NCI-H1930 (cell line): ENCODE measurements at places on chromosomes 3 and 15.

GRCh38 chr3:14439501-14440167 lies 37.2 kb downstream of the SLC6A6 start:
- peak; percentile 30 for DNase-seq

- no peak for DNase-seq
Measured at GRCh38 chr3:177438596-177439220, 241.4 kb upstream of the TBL1XR1 start.

DNA sequence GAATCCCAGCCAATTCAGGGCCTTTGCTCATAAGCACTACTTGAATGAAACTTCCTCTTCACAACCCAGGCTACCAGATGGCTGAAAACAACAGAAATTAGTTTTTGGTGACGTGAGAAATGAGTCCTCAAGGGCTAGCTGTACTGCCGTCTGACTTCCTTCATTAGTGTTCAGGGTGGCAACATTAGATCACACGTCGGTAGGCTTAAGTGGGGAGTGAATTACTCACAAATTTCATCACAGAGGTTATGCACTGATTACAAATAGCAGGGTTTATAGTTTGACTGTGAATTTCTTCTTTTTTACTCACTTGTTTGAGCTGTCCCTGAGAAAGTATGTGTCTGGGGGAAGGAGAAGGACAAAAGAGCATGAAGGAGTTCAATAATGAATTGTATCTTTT lies 397.2 kb downstream of the GAP43 start:
- no peak for DNase-seq

DNA sequence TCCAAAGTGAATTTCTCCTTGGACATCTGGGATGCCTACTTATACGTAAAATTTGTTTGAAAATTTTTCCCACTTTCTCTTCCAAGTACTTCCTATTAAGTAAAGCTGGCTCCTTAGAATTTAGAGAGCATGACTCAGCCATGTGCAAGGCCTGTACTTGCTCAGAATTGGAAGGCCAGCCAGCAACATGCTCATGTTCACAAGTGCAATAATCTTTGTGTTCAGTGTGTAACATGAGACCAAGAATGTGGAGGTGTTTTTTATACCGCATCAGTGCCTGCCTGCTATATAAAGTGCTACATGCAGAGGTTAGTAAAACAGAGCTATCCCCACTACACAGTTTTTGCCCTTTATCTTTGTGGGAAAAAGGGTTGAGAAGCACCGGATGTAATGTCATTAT lies 151.9 kb upstream of the FEZF2 start:
- no peak for DNase-seq

DNA sequence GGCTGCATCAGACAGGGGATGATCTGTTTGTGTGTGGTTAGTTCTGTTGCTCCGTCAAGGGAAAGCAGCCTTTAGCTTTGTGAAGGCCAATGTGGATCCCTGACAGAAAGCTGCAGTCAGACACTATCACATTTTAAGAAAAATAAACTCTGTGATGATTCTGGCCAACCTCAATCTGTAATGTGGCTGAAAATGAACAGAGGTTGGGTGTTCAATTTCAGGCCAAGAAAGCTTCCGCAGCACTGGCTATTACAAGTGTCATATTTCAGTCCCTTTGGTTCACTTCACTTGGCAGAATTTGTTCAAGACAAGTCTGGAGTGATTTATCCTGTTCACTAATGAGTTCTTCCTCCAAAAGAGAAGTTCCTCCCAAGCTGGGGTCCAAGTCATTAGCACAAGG lies 571.8 kb upstream of the IL12A start:
- no peak for DNase-seq

DNA sequence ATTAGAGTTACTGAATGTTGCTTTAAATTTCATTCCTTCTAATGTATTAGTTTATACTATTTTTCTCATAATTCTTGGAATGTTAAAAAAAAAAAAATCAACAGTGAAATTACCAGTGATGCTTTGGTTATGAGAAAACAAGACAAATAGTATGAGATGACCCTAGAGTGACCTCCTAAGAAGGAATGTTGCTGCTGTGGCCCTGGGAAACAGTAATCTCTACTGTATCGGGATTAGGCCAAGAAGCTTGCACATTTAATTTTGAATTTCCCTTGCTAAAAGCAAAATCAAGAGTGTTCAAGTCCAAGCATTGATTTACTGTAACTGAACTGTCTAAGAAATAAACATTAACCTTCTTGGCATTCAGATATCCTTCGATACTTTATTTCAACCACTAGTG lies 18.1 kb downstream of the TOPBP1 start:
- DNase-seq = no peak

GRCh38 chr3:117252651-117253050 lies 543.1 kb downstream of the TUSC7 start:
- no peak for DNase-seq

- no peak for DNase-seq
Measured at GRCh38 chr15:65275104-65275727, 11.5 kb downstream of the PARP16 start.

DNA sequence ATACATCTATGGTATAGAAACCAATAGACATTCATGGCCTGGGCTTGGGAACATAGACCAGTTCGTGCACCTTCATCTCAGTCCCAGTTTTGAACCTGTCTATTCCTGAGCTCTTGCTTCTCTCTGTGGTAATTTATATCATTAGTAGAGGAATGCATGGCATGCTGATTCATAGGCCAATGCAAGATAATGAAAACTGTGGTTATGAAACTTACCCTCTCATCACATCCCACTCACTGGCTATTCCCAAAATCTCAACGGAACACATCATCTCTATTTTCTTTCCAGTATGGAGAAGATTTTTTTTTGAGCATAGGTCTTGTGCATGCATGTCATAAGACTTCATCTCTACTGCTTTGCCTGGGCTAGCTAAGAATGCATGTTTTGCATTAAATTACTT lies 18.7 kb upstream of the P2RY12 start:
- DNase-seq = no peak

GRCh38 chr3:38487323-38487722 lies 8.8 kb upstream of the EXOG start:
- no peak for DNase-seq

GRCh38 chr3:35664460-35664919 lies 25.2 kb downstream of the ARPP21 start:
- no peak for DNase-seq

DNA sequence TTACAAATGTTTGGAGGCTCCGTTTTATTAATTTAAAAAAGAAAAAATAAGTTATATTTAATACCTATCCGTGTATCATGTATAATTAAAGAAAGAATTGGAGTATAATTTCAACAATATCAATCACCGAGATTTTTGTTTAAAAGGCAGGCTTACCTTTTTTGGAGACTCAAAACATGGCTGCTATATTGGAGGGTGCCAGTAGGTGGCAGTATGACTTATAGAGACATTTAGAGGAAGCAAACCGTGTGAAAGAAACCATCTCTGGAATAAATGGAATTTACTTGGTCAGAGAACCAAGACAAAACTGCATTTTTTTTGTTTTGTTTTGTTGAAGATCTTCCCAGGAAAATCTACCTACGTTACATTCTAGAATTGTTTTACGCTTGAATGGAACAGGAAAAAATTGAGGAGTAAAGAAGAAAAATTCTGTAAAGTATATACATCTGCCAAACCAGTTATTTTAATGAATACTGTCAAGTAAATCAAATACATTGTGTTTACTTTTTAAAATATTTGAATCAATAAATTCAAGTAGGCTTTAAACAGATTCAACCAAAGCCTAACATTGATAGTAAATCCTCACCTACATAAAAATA lies 802.6 kb upstream of the ALCAM start:
- DNase-seq = no peak

GRCh38 chr3:55159016-55159415 lies 231.2 kb upstream of the LRTM1 start:
- no peak for DNase-seq

DNA sequence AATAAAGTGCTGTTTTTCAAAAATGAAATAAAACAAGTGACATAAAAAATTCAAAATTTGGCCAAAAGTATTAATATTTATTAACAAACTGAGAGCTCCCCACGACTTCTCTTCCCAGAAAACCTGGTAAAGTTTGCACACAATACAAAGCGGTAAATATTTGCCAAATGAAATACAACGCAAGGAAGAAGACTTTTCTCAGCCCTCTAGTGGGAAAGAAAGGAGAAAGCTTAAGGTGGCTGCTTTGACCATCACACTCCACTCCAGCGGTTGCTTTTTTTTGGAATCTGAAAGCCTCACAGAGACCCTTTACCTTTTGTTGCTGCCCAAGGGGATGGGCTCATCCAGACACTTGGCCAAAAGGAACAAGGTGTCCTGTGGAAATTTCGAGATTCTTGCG lies 1.1 kb upstream of the GK5 start:
- no peak for DNase-seq

DNA sequence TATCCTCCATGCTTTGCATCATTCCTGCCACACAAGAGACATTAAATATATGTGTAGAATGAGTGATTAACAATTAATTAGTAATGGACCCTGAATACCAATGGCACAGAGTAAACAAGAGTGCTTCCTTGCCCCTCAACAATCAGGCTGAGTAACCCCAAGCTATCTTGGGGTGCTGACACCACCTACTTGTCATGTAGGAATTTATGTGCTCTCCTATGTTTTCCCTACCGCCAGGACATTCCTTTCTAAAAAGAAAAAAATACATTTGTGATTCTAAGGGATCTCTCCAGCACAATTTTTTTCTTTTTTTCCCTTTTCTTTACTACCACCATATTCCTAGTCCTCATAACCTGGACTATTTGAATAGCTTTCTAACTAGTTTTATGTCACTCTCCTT lies 449.1 kb downstream of the MFSD1 start:
- DNase-seq = no peak

- no peak for DNase-seq
Measured at GRCh38 chr3:135853981-135854380, 111.5 kb upstream of the PPP2R3A start.

DNA sequence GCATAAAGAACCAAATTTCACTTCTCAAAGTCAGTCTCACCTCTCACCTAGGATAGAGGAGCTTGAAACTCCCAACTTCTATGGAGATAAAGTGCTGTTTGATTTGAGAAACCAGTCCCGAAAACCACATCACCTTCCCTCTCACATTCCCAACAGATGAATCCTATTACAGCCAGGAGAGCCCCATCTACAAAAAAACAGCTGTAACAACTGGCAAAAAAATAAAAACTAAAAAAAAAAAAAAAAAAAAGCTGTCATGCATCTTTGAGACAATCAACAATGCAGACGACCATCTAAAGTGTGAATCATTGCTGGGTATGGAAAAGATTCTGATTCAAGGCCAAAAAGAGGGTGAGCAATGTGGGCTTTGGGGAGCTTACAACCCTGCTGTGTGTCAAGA lies 23.8 kb downstream of the HOMER2 start:
- no peak for DNase-seq

DNA sequence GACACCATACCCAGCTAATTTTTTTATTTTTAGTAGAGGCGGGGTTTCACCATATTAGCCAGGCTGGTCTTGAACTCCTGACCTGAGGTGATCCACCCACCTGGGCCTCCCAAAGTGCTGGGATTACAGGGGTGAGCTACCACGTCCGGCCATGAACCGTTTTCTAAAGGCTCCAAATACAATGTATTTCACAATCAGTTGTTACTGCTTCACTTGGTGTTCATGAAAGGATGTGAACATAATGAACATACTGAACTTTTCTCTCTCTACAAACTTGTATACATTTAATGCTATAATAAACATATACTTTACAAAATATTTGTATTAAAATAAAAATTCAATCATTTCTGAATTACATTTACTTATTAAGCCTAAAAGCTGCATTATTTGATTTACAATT lies 28.9 kb downstream of the TBL1XR1 start:
- no peak for DNase-seq

DNA sequence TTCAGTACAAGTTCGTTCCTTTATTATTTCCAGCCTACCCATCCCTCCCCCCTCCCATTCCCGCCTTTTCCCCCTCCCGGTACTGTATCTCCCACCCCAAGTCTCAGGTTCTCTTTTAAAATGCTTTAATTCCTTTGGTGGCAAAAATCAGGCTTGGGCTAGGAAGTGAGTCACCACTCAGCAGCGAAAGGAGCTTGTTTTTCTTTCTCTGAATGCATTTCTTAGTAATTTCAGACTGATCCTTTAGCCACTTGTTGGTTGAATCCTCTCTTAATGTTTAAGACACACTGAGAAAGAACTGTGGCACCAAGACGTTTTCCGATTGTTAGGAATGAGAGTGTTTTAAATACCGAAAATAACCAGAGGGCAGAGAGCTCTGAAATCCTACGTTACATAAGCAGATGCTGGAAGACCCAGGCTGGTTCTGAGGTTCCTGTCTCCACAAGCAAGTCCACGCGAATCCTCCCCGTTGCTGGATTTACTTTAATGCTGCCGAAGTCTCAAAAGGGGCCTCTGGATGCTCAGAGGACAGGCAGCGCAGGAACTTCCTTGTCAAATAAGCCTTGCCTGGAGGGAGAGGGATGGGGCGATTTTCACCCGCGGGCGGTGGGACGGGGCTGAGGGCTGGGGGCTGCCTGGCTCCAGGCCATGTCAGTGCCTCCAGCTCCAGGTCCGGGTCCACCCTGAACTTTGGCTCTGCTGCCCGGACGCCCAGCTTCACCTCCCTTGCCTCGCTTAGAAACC lies 854 bp upstream of the COL8A1 start:
- DNase-seq = no peak

DNA sequence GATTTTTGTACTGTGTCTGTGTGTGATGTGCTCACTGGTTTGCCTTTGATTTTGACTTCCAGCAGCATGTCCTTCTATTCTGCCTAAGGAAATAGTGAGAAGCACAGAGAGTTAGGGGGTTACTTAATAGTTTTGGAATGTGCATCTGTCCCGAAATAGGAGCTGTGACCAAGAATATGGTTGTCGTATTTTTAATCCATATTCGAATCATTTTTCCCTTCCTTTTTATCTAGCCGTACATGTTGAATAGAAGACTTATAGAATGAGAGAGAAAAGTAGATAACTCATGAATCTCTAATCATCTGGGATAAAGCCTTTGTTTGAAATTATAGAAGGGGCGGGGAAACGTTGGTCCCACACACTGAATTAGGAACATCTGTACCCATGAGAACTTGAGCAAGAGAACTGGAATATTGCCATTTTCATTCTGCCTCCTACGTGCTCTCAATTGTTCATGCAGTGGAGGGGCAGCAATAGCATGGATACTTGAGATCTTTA lies 23.6 kb downstream of the CRTC3 start:
- no peak for DNase-seq

DNA sequence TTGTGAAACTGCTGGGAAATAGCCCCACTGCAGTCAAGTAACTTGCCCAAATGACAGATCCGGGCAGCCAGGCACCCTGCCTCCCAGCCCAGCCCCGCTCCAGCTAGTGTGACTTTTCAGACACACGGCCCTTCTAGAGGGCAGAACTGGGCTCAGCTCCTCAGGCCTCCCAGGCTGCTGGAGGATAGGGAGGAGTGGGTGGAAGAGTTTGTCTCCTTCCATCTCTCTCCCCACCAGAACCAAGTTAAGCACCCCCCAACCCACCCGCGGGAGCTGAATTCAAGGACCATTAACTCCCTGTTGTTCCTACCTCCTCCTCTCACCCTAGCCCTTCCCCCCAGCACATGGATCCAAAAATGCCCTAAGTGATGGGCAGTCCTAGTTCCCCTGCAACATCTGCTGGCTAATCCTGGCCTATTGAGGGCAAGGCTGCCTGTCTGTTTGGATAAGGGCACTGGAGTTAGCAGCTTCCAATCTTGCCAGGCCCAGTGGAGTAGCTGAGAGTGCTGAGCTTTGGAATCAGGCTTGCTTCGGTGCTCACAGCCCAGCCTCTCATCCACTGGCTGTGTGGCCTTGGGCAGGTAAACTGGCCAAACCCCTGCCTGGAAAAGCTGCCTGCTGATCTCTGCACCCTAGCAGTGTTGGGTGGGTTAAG lies 3.1 kb downstream of the CCDC33 start:
- DNase-seq = no peak
